Fibroblast of upper back skin (primary cell): ENCODE measurements at places on chromosomes 7 and 10.

- DNase-seq: peak; percentile 98
Measured at GRCh38 chr10:21372651-21373410, 152.7 kb downstream of the SKIDA1 start.

DNA sequence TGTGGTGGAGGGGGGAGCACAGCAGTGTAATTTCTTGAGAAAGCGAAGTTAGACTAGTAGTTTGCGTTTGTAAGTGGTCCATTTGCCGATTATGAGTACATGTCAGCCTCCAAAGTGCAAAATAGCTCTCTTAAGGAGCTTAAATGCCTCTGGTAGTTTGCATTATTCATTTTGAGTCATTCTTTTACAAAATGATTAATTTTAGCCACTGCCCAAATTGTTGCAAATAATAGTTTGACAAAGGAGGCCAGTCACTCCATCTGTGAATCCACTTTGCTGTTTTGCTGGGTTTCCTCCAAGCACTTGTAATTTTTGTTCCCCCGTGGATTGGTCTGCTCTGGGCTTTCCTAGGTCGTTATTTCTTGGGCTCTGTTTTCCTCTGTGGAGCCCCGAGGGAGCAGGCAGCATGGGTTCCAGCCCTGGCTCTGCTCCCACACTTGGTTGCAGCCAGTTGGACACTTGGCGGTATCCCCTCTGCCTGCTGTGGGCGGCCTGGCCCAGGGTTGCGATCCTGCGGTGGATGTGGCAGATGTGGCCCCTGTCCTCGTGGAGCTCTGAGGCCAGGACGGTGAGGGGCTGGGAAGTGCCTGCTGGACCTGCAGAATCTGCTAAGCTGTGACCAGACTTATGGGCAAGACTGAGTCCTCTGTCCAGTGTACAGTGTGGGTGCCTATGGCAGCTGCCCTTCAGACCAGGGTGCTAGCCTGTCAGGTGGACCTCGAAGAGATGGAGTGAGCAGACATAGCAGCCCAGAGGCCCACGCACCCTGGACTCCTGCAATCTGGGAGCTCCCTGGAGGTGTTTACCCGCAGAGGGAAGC is 129.1 kb upstream of the BTBD16 start:
- no peak for DNase-seq

GRCh38 chr10:33521062-33521461 is 186.6 kb upstream of the NRP1 start:
- DNase-seq: peak; percentile 72

DNA sequence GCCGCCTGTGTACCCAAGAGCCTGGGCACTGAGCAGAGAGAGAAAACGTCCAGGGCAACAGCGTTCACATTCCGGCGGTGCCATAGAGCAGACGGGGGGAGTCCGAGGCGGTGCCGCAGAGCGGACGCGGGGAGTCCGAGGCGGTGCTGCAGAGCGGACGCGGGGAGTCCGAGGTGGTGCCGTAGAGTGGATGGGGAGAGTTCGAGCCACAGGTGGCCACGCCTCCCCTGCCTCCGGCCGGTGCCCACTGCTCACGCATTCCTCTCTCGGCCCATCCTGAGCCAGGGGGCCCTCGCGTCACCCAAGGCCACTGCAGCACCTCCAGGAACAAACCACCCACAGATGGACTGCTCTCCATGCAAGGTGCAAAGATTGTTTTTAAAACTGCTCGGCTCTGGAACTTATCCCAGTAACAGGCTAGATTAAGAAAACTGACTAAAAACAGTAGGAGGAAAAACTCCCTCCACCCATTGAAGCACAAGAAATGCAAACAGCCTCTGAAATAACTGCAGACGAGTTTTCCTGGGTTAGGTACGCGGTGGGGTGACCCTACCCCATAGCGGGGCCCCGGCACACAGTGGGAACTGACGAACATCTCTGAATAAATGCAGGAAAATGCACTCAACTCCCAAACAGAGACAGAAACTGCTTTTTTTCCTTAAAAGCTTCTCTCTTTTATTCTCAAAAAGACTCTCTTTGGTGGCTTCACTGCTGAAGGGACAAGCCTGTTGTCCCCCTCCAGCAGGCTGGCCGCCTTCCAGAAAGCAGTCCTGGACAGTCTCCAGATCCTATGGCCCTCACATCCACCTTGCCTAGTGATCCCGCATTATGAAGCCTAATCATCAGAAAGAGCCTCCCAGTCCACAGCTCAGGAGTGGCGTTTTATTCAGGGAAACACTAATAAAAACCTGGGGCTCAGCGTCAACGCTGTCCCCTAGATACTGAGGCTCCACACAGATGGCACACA is 55.9 kb downstream of the DIP2C start:
- DNase-seq: no peak

DNA sequence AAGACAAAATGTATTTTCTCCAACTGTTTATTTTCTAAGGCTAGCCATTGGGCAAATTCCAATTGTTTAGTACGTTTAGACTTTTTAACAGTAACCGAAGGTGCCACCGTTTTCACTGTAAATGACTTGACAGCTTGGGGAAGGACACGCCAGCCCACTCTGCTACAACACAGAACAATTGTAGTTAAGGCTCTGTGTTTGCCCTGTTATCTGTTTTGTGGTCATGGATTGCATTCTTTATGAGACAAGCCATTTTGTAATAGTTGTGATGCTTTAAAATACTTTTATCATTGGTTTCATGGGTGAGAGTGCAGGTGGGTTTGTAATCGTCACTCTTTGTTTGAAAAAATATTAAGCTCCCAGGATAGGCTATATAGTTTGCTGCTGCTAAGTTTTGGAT is 6.6 kb upstream of the PITRM1 start:
- DNase-seq: no peak

- no peak for DNase-seq
Measured at GRCh38 chr10:49689882-49690510, 10.5 kb downstream of the C10orf53 start.

GRCh38 chr7:79091661-79092060 is 361.8 kb downstream of the MAGI2 start:
- DNase-seq: peak; percentile 24

- DNase-seq: peak; percentile 9
Measured at GRCh38 chr7:96169439-96169838, 152.5 kb downstream of the SLC25A13 start.
